ENCODE measurements at places on chromosomes 3 and 15.
A peak's percentile ranks its signal among the peaks of the same experiment; 100 is the strongest.

- DNase-seq = no peak
These were observed 94.1 kb downstream of the PYDC2 start for GRCh38 chr3:191555037-191555436.

DNA sequence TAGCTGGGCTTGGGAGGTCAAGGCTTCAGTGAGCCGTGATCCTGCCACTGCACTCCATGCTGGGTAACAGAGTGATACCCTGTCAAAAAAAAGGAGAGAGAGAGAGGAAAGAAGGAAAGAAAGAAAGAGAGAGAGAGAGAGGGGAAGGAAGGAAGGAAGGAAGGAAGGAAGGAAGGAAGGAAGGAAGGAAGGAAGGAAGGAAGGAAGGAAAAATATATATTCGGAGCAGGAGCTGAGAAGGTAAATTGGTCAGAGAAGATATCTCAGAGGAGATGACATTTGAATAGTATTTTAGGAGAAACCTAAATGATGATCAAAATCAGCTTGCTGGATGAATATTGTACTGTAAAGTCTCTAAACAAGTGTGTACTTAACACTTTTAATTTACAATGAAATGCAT, 633.1 kb downstream of the ZPLD1 start:
- DNase-seq = no peak

- no peak for DNase-seq
These were observed 60.2 kb downstream of the CACNA1D start for GRCh38 chr3:53554559-53555067.

GRCh38 chr3:15805756-15806266, 8.0 kb upstream of the ANKRD28 start:
- no peak for DNase-seq

- no peak for DNase-seq
These were observed 210.0 kb upstream of the TRIM42 start for GRCh38 chr3:140467796-140468315.

- no peak for DNase-seq
These were observed 12.6 kb upstream of the COL8A1 start for GRCh38 chr3:99625643-99626416.

DNA sequence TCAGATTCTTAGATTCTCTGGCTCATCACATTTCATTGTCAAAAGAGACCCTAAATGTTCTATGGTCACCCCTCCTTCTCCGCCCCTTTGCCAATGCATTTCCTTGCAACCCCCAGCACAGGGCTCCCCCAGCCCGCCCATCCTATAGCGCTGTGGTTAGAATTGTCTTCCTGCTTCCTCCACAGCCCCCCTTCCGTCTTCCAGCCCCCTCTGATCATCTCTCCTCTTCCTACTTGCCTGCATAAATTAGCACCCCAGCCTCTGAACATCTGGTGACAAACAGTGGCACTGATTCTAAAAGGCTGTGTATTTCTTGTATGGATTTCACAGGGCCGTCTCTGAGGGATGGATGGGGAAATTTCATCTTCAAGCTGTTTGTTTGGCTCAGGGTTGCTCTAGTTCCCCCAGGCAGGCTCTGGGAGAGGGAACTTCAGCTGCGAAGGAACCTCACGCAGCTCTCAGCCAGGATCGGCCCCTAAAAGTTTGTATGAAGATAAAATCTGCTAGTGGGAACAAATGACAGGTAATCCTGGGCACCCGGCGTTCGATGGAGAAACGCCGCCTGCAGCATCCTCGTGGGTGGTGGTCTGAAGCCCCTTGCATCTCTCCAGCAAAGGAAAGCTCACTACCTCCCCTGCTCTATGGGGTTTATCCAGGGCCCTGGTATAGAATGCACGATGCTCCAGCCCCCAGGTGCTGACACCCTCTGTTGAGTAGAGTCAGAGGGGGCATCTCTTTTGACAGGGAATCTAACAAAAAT, 83.0 kb downstream of the WNT7A start:
- DNase-seq = no peak

- DNase-seq = no peak
These were observed 824.5 kb downstream of the CADM2 start for GRCh38 chr3:85783291-85783690.

GRCh38 chr15:49169880-49170597, at the start of gene GALK2:
GALK2 (plus strand) TSS chr15:49170247; CDS start chr15:49170323, 76 bp downstream.
- DNase-seq = peak; percentile 59

- no peak for DNase-seq
These were observed 25.8 kb downstream of the ALDH1L1 start for GRCh38 chr3:126154391-126155279.

DNA sequence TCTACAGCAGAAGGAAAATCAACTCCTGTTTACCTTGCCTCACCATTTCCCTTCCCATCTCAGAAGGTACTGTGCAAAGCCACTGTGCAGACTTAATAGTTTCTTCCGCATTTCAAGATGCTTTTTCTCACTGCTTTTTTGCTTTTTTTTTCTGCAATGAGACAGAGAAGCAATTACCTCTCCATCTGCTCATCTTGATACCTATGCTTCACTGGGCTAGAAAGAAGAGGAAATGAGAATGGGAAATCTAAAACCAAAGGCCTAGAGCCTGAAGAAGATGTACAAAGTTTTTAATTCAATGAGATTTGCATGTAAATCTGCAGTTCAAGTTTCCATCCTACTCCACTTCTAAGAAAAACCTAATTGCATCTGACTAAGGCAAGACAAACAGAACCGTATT, 238.1 kb upstream of the SETMAR start:
- no peak for DNase-seq

GRCh38 chr15:74454764-74455500, 6.0 kb downstream of the UBL7 start:
- no peak for DNase-seq

- DNase-seq = no peak
These were observed 140.9 kb downstream of the RPLP1 start for GRCh38 chr15:69593488-69593887.

- no peak for DNase-seq
These were observed 54.1 kb downstream of the TMEM44 start for GRCh38 chr3:194579091-194579606.

All from stimulated activated CD4-positive, alpha-beta T cell treated with anti-CD3 and anti-CD28 coated beads, TNF-alpha, amount 100 ng/mL, for 1 hour (primary cell).